ENCODE measurements at places on chromosomes 7 and 10.

- no peak for DNase-seq
Observed at GRCh38 chr10:52059089-52059488, 255.0 kb upstream of the DKK1 start.

DNA sequence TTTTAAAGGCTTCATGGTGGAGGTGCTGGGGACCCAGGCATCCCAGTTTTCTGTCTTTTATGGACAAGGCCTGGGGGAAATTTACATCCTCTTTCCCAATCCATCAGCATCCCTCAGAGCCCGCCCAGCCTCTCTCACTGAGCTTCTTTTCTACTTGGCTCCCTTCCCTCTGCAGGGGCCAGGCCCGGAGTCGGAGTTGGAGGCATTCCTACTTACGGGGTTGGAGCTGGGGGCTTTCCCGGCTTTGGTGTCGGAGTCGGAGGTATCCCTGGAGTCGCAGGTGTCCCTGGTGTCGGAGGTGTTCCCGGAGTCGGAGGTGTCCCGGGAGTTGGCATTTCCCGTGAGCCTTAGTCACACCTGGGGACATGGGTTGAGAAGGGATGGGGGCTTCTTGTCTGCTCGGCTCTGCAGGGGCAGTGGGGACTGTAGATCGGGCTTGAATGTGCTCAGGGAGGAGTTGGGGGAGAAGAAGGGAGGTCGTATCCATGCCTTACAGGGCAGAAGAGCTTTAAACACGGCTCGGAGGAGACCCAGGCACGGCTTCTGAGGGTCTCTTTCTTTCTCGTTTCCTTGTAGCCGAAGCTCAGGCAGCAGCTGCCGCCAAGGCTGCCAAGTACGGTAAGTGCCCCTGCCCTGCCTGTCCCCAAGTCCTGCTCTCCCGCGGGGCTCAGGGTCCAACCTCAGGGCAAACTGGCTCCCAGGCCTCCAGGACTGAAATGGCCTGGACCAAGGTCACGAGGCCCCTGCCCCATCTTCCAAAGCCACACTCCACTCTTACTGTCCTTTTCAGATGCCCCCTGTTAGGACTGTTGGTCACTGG, 27.3 kb upstream of the LIMK1 start:
- no peak for DNase-seq

GRCh38 chr7:121053219-121053618, 64.7 kb downstream of the CPED1 start:
- no peak for DNase-seq

DNA sequence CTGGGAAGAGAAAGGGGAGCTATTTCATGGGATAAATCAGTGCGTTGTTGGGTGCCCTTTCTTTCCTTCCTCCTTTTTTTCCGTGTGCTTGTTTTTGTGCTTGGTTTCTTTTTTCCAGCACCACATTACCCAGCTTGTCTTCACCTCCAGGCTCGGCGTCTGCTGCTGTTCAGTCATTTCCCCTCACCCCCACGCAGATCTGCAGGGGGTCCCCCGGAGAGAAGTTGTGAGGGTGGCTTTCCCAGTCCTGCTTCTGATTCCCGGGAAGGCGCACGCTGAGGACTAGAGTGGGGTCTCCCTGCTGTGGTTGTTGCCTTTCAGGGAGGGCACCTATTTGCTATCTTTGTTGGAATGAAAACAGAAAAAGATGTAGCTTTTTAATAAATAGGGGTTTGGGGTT, 1.6 kb downstream of the CAMK1D start:
- no peak for DNase-seq

GRCh38 chr7:97858221-97858620, 14.0 kb downstream of the ASNS start:
- no peak for DNase-seq

- no peak for DNase-seq
Observed at GRCh38 chr10:89846281-89846630, 144.9 kb downstream of the KIF20B start.

GRCh38 chr7:50214126-50214670, 90.3 kb upstream of the IKZF1 start:
- no peak for DNase-seq

DNA sequence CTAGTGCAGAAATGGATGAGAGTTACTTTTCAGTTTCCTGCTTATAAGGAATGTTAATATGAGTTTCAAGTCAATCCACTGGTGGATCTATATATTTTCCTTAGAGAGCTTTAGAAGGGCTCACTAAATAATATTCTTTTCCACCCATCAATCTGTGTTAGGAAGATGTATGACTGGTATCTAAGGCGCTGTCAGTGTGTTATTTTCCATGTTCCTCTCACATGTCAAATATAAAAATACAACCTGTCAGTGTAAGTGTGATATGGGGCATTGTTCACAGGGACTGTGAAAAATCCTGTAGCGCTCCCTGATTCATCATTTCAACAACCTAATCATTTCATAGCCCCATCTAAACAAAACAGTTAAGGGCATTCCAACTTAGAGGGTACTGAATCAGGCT, 203.1 kb downstream of the TMEM26 start:
- no peak for DNase-seq

- DNase-seq = no peak
Observed at GRCh38 chr7:148211740-148212151, 378.8 kb upstream of the C7orf33 start.

- DNase-seq = no peak
Observed at GRCh38 chr10:80536361-80536835, 1.3 kb upstream of the SH2D4B start.

GRCh38 chr7:19698331-19698730, 10.5 kb downstream of the POLR1F start:
- DNase-seq = no peak

- no peak for DNase-seq
Observed at GRCh38 chr10:76779796-76780301, 857.8 kb downstream of the KCNMA1 start.

GRCh38 chr10:102419269-102420180, 940 bp upstream of the PSD start:
- peak; percentile 59 for DNase-seq

- no peak for DNase-seq
Observed at GRCh38 chr7:16934722-16935340, 53.0 kb upstream of the AGR3 start.

GRCh38 chr10:98302741-98303365, 34.9 kb upstream of the LOXL4 start:
- no peak for DNase-seq

GRCh38 chr7:154929006-154929726, 73.8 kb downstream of the PAXIP1 start:
- DNase-seq = no peak

- no peak for DNase-seq
Observed at GRCh38 chr7:2643386-2644219, 11.8 kb downstream of the TTYH3 start.

DNA sequence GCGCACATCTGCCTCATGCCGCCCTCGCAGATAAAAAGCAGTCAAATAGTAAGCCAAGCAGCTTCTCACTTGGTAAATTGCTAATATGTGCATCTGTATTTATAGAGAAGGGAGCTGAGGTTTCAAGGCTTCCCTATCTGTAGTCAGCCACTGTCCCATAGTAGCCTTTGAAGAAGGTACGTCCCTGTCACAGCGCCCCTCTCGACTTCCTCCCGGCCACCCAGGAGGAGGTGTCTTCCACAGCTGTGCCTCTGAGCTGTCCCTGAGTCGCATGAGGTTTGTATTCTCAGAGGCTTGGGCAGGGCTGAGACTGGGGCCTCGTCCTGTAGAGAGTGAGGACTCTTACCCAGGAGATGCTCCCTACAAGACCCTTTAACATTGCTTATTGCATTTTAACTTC, 49.0 kb downstream of the SPOCK2 start:
- no peak for DNase-seq

GRCh38 chr7:11192506-11192905, 218.8 kb downstream of the PHF14 start:
- no peak for DNase-seq

DNA sequence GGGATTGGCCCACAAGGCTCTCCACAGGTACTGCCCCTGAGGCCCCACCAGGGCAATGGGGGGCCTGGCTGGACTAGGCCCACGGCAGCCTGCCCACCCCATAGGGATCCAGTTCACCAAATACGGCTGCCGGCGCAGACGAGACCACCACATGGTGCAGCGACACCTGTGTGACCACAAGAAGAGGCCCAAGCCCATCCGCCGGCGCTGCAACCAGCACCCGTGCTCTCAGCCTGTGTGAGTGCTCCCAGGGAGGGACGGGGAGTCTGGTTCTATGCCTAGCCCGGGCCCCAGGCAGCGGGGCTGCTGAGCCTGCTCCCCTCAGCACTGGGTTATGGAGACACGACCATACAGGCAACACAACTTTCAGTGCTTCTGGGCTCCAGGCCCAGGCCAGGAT, 33.2 kb downstream of the TBATA start:
- no peak for DNase-seq

DNA sequence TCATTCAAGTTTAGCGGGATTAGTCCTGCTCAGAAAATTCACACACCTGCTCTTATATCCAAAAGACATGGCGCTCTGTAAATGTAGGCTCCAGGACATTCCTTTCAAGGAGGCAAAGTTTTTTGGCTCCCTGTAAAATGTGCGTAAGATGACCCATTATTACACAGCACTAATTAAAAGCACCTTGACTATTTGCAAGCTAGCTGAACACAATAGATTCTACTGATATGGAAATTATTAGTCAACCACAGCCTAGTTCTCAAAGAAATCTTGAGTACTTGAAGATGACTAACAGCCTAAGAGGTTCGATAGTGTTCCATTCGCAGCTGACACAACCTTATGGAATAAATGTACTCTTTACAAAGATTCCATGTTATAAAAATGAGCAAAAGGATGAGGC, 175.2 kb downstream of the BMPER start:
- no peak for DNase-seq

GRCh38 chr7:119996634-119997033, 276.3 kb upstream of the KCND2 start:
- DNase-seq = no peak

DNA sequence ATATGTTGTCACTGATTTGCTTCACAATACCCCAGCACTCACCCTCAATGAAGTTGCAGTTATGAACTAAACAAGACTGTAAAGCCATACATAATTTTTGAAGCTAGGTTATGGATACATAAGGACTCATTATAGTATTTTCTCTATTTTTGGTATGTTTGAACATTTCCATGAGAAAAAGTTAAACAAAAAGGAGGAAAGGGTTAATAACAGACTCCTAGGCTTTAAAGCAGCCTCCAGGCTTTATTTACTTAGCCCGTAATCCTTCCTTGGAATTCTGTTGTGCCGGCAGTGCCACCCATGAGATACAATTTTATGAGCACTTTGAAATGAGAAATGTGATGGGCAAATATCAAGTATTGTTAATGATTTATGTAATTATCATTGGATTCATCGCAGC, 2.1 kb upstream of the DENND11 start:
- DNase-seq = no peak

DNA sequence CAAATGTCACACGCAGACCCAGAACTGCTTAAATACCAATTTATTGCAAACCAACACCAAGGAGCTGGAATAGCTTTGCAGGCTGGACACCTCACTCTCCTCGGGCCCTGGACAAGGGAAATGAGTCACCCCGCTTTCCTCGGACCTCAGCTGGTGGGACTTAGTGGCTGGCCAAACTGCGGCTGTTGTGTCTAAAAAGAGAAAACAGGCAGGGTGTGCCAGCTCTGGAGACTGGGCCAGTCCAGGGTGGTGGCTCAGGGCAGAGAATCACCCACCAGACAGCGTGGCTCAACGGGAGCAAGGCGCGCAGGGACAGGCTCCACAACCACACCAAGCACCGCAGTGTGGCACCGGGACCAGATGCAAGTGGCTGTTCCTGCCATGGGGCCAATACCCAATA, 58.2 kb upstream of the CAMK2B start:
- DNase-seq = no peak

DNA sequence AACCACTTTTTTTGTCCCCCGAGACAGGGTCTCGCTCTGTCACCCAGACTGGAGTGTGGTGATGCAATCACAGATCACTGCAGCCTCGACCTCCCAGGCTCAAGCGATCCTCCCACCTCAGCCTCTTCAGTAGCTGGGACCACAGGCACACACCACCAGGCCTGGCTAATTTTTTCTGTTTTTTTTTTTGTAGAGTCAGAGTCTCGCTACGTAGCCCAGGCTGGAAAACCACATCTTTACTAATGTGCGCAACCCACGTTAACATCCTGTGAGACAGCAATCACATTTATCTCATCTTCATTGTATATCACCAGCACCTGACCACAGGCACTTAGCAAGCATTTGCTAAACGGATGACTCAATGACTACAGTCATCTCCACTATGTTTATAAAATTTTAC, 77.8 kb upstream of the ATP6V0A4 start:
- DNase-seq = peak; percentile 30

DNA sequence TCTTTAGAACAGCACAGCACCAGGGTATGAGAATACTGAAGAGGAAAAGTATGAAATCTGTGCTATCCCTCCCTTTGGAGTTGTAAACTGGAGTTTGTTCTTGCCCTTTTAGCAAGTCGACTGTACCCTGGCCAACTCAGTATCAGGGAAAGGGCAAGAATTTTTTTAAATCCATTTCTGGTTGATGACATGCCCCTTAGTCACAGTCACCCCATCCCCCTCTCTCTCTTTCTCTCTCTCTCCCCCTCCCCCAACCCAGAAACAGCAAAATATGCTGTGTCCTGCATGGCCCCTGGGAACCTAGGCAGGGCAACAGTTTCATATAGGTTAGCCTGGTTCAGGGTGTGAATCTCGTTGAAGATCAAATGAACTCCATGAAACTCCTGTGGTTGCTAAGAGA, 177.7 kb upstream of the ADO start:
- no peak for DNase-seq

- no peak for DNase-seq
Observed at GRCh38 chr7:35596061-35596460, 98.9 kb downstream of the HERPUD2 start.

GRCh38 chr7:148772297-148773089, 73.8 kb downstream of the CUL1 start:
- peak; percentile 42 for DNase-seq

DNA sequence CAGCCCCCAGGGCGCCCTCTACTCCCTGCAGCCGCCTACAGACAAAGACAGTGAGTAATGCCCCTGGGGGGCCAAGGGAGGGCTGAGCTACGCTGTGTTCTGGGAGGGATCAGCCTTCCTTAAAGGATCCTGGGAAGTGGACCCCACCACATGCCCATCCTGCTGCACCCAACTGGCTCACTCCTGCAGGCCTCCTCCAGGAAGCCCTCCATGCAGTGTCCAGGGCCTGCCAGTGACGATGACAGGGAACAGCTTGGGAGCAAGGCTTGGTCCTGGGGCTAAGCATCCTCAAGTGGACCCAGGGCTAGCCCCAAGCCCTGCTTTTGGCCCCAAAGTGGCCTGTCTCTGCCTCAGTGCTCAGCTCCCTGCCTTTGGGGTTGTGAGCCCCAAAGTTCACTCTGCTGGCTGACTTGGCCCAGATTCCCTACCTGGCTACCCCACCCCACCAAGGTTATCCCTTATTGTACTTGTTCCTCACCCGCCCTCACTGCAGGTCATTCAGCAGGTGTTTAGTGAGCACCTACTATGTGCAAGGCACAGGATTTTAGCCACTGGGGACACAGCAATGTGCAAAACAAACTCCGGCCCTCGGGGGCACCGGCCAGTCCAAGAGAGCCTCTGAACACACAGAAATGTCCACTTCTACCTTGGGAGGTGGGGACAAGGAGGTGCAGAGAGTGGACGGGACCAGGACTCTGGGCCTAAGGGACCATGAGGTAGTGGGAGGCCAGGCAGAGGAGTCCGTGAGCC, 83.5 kb downstream of the MYL10 start:
- no peak for DNase-seq

GRCh38 chr10:627032-627992, 62.2 kb downstream of the DIP2C start:
- no peak for DNase-seq

GRCh38 chr7:152340161-152340560, 95.6 kb downstream of the KMT2C start:
- no peak for DNase-seq
